IMR-90 (cell line): ENCODE measurements at places on chromosomes 12 and 14.

GRCh38 chr12:71239731-71240130 is 81.9 kb upstream of the TSPAN8 start:
- no peak for DNase-seq

DNA sequence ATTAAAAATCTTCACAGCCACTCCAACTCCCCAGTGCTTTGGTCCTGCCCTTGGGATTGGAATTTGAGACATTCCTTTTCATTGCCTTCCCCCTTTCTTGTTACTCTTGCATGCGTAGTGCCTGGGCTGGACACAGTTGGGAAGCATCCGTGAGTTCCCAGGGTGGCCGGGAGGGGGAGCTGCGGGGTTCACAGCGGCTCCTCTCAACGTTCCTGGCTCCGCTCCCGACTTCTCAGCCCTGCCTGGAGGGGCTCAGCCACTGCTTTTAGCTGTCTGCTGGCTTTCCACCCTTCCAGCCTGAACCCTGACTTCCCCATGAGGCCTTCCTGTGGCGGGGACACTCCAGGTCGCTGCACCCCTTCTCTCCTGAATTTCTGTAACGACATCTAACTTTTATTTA is 3.2 kb downstream of the TEX52 start:
- DNase-seq: peak; percentile 74

DNA sequence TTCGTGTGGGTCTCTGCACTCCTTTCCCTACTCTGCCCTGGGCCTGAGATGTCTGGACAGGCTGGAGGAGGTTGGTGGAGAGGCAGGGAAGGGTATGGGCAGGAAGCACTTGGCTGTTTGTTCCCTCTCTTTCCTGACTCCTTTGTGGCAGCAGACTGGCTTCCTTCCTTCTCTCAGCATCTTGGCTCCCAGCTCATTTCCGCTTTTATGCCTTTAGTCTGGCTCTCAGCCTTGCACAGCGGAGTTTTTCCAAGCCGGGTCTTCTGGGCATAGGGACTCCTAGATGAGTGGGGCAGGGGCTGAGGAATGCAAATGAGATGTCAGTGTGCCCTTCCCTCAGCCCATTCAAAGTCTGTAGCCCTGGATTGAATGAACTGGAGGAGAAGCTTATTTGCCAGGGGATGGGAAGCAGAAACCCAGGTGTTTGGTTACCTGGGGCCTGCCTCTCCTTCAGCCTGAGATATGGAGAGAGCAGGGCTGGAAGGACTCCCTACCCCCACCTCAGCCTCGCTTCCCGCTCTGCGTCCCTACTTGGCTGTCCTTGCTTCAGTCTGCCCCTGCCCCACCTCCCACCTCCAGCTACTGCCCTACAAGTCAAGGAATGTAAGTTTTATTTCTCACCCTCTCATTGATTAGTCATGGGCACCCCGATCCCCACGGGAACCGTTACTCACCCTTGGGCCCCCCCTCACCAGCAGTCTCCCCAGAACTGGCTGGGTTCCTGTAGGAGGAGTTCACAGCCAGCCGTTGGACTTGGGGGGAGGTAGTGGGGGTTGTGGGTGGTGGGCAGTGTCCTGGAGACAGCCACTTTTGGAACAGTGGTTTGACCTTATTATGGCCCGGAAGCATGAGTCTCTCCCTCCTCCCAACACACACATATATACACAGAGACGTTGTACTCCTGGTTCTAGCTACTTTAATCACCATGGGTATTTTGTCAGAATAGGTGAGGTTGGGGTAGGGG is 9.3 kb upstream of the ITGA5 start:
- DNase-seq: peak; percentile 68

DNA sequence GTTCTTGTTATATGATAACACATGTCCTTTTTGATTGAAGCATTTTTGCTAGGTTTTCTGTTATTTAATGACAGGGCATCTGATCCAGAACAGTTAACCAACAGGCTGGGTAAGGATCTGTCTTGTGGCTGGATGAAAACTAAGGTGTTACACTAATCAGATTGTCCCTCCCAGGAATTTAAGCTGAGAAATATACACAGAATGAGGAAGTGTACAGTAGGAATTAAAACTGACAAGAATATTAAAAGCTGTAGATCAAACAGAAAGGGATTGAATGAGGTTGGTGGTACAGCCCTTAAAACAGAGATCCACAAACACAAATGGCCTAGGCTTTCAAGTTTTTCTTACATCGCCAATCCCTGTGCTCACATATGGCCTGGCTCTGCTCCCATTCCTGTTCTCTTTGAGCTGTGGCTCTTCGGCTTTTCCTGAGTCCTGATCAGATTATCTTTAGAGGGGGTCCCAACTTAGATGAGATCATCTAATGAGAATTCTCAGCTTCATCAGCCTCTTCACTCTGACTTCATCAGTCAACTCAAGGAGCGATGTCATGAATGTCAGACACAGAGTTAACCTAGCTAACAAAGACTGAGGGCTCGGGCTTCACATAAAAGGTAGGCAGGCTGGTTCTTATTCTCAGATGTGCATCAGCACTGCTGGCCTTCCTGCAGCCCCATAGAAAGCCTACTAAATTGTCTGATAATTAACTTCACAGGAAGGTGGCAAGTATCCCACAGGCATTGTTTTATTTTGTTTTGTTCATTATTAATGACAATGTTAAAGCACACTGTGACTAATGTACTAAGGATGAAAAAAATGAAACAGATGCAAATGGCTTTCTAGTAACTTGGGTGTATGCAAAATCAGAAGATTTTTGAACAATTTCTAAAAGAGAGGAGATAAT is 11.4 kb downstream of the PYGL start:
- DNase-seq: peak; percentile 8

DNA sequence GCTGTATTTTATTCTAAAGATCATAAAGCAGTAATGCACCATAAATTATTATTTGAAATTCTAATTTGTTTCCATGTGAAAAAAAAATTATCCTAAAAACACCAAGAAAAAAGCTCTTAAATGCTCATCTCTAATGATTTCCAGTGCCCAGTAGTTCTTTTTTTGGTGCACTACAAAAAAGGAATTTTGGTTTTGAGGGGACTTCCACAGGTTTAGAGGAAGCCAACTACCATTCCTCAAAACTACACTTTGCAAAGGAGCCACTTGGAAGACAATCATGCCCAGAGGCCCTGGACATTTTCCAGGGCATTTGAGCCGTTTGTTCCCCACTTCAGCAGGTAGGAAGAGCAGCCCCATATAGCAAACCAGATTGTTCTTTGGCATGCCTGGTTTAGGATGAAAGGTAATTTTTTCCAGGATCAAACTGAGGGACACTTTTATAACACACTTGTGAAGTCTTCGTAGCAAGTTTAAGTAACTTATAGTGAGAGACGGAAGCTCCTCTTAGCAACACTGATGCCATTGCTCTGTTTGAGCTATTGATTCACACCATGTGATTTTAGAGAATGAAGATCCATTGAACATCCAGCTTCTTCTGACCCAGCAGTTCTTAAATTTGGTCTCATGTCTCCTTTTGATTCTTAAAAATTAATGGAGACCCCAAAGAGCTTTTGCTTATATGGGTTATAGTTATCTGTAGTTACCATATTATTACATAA is 187.9 kb downstream of the ETV6 start:
- no peak for DNase-seq

GRCh38 chr12:21818627-21819026 is 44.1 kb upstream of the KCNJ8 start:
- DNase-seq: peak; percentile 73

GRCh38 chr12:29957835-29958234 is 174.1 kb upstream of the TMTC1 start:
- DNase-seq: peak; percentile 2

DNA sequence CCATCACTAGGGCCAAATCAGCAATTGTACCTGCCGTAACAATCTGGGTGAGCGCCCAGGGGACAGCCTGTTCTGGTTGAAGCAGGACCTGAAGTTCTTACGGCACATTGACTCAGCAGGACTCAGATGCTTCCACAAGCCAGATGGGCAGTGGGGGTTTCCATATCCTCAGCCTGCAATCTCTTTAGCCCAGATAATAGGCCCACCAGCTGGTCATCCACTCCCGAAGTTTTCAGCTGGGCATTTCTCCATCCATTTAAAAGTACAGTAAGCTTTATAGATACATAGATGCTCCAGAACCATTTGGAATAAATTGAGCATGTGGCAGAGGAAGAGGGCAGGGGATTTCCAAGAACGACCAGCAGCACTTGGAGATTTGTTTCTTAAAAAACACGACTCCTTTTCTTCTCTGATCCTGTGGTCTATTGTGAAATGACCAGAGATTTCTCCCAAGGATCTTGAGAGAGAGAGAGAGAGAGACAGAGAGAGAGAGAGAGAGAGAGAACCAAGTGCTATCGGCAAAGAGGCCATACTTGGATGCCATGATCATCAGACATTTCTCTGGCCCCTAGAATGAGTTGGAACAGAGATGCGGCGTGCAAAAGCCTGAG is 74.8 kb upstream of the PLXNC1 start:
- peak; percentile 21 for DNase-seq

DNA sequence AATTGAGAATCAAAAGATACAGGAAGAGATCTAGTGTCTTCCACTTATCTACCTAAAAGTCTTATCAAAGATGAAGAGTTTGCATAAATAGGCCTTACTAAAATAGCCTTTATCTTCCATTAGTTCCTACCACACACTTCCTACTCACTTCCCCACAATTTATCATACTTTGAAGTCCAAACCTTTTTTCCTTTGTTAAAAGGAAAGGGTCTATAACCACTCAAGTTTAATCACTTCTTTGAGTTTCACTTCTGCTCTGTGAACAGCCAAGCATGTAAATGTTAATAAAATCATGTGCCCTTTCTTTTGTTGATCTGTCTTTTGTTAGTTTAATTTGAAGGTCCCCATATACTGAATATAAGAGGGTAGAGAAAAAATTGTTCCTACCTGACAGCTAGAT is 114.5 kb downstream of the PHLDA1 start:
- DNase-seq: no peak

DNA sequence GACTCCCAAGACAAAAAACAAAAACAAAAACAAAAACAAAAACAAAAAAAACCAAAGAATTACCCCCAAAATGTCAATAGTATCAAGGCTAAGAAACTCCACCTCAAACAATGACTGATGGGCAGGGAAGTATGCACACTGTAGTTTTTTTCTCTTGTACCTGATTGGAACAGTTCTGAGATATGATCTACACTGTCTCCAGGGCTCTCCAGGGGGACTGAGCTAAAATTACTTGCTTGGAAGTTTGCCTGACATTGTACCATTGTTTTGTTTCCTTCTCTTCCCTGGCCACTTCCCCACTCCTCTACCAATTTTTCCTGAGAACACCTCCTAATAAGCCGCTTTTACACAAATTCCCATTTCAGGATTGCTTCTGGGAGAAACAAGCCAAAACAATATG is 22.3 kb upstream of the CATSPERB start:
- DNase-seq: no peak
